Activated CD8-positive, alpha-beta T cell treated with anti-CD3 and anti-CD28 coated beads, Interleukin-2, amount 10 ng/mL, durations not matched to agents 7 days and 5 days (primary cell): ENCODE measurements at places on chromosomes 6 and 20.

DNA sequence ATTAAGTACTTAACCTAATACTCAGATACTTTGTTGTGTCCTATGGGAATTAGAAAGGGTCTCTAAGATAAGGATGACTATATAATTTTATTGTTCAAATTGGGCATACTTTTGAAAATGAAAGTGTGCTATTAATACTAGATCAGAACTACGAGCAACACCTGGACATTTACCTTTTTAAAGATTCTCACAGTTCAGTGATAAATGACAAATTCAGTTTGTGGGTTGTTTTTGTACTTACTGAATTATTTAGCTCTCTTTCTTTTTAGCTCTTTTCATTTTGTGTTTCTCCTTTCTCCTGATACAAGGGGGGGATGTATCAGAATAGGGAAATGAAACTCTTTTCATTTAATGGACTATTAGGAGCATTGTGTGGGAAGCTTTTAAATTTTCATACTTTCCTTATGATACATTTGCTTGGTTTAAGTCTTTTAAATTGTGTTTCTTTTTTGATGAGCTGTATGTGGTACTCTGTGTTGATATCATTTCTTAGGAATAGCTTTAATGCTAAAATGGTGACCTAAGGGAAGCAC lies 47.5 kb downstream of the PHF3 start:
- no peak for DNase-seq

DNA sequence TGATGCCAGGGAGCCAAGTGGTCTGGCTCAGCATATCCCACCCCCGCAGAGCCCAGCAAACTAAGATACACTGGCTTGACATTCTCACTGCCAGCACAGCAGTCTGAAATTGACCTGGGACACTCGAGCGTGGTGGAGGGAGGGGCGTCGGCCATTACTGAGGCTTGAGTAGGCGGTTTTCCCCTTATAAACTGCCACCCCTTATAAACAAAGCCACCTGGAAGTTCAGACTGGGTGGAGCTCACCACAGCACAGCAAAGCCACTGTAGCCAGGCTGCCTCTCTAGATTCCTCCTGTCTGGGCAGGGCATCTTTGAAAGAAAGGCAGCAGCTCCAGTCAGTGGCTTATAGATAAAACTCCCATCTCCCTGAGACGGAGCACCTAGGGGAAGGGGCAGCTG lies 19.4 kb downstream of the TINAG start:
- no peak for DNase-seq

DNA sequence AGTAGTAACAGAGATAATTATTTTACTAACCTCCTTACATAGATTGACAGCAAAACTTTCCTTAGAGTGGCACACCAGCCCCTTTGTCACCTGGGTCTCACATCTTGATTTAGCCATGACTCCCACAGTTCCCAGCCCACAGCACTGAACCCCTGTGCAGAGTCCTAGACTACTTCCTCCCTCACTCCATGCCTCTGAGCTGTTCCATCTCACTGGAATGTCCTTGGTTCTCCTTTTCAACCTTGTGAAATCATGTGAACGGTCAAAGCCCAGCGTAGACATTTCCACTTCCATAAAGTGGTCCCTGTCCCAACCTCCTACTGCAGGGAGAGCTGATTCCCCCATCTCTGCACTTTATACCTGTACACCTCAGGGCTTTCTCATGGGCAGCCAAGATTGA lies 19.7 kb downstream of the CGA start:
- no peak for DNase-seq

DNA sequence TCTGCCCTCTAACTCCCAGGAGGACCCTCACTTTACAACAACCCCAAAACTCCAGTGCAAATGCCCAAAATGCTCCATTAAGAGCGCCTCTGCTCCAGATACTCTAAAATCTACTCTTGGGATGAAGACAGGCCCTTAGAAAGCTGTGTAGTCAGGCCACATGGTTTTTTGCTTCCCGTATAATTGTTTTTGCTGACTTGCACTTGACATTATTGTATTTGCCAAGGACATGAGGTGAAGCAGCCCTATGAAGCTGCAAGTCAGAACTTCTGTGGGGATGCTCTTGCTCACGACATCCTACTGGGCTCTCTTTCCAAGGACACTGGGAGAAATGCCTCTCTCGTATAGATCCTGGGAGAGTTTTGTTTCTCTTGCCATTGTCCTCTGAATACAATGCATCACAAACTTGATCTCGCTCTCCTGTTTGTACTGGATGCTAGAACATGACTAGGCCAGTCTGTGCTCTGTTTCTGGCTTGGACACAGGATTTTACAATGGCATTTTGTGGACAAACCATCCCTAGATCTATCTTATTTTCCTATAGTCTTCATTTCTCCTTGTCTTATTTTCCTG lies 177.2 kb upstream of the DTNBP1 start:
- DNase-seq, result no peak
